RWPE1 (cell line): ENCODE measurements at places on chromosomes 5 and 9.

DNA sequence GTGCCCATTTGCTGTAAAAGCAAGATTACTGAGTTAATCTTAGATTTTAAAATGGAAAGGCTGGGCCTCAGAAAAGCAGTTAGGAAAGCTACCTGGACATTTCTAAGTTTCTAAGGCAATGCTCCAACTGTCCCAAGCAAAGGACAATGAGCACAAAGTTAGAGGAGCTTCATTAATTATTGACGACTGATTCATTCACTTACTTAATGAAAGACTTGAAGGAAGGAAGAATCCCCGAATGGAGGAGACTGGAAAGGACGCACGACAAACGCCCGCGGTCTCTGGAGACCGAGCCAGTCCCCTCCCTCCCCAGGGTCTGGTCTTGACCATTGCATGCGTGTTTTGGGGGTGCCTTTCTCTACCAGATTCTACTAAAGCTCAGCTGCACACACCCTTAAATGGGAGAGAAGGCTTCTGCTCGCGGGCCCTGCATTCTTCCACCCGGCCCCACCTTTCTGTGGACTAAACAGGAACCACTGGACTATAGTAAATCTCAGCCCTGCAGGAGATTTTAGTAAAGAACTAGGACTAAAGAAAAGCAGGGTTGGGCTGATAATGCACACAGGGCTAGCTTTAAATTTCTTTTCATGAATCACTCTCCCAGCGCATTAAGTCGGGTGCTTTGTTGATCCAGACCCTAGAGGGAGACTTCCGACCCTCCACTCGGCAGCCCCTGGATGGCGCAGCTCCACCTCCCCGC, 44.8 kb downstream of the CTSL start:
- DNase-seq = no peak

DNA sequence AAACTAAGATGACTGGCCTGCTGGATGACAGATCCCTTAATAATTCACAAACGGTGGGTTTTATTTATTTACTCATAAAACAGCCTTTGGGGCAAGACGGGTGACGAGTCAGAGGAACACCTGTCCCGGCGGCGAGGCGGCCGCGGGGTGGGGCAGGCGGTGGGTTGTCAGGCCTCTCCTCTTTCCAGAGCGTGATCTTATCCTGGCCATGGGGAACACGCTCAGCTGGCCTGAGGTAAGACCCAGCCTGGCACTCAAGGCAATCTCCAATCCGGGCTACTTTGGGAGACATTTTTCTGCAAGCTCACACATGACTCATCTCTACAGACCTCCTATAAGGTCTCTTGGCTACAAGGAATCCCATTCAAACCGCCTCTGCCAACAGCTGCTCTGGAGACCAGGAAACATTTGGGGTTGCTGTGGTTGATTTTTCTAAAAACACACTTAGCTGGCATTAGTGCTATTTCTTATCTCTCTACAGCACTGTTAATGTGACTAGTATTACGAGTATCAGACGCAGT, 6.3 kb downstream of the RAPGEF1 start:
- peak; percentile 94 for DNase-seq

- DNase-seq = no peak
These were observed 510.6 kb upstream of the MPDZ start for GRCh38 chr9:13790055-13790454.

DNA sequence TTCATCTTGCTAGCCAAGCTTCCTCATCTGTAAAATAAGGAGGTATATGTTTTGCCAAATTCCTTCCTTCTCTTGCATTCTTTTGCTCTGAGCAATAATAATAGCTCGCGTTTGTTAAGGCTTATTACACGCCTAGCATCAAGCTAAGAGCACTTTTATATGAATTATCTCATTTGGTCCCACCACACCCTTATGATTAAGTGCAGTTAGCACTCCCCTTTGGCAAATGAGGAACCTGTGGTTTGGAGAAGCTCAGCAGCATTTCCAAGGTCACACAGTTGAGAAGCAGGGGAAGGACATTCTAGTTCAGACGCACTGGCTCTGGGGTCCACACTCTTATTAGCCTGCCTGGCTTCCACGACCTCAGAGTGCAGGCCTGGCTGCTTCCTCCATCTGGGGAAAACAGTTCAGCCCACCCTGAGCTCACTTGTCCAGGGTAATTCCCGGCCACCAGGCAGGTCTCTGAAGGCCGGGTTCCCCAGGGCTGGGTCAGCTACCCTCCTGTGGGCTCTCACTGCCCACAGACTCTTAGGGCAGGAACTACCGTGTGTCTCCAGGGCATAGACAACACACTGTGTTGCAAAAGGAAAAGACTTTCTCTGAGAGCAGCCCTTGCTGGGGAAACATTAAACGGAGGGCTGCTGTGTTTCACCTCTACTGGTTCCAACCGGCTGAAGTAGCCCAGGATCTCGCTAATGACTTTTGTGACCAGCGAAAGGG, 9.9 kb upstream of the FBP1 start:
- peak; percentile 96 for DNase-seq

GRCh38 chr9:1460143-1460769, 410.1 kb downstream of the DMRT2 start:
- DNase-seq = peak; percentile 8

DNA sequence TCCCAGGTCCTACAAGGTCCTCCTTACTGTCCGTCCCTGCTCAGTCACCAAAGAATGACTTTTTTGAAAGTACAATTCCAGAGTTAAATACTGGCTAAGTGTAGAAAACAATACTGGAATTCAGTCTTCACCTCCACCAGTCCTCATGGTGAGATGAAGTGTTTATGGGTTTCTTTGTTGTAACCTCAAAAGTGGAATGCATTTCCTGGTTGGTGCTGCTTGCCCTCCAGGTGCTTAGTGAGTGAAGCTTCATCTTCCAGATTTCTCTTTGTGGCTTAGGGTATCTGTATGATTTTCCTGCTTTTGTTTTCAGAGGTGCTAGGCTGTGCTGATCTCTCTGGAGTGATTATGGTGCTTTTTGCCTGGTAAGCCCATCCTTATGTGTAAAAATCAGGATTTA, 49.4 kb upstream of the DHFR start:
- DNase-seq = no peak

- DNase-seq = no peak
These were observed 235.6 kb downstream of the RAB3C start for GRCh38 chr5:58818465-58818864.

DNA sequence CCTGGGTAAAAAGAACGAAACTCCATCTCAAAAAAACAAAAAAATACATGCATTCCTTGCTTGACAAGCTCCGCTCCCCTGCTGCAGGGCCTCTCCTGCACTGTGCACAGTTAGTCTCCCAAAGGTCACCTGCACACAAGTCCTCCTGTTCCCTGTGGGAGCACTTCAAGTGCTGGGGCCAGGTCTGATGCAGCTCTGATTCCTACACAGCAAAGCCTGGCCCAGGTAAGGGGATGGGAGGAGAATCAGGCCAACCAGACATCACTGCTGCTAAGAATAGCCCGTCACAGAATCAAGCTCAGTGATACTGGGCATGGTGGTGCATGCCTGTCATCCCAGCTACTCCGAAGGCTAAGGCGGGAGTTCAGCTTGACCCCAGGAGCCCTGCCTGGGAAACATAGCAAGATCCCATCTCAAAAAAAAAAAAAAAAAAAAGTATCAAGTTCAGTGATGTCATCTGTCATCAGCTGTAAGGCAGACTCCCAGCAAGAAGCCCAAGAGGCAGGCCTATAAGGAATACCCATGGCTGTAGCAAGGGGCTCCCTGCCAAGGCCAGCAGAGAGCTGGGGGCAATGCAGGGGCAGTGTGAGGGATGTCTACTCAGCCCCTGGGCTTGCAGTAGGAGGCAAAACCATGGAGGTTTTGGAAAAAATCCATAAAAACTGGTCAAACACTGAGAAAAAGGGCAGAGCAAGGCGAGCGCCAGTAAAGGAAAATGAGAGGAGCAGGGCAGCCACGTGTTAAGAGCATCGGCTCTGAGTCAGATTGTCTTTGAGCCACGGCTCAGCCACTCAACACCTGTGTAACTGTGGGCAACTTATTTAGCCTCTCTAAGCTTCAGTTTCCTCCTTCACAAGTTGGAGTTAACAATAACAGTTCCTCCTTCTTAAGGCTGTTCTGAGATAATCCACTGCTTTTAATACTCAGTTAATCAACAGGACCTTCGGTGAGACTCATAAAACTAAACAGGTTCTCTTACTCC, 3.2 kb downstream of the TPM2 start:
- DNase-seq = no peak

GRCh38 chr5:161342886-161343285, 203.6 kb downstream of the GABRB2 start:
- no peak for DNase-seq

DNA sequence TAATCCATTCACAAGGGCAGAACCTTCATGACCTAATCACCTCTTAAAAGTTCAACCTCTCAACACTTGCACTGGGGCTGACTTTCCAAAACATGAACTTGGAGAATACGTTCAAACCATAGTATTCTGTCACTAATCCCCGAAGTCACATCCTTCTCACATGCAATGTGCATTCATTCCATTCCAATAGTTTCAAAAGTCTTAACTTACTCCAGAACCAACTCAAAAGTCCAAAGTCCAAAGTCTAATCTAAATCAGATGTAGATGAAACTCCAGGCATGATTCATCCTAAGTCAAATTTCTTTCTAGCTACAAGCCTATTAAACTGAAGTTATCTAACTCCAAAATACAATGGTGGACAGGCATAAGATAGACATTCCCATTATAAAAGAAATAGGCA, 21.7 kb upstream of the ADAMTSL1 start:
- DNase-seq = no peak

DNA sequence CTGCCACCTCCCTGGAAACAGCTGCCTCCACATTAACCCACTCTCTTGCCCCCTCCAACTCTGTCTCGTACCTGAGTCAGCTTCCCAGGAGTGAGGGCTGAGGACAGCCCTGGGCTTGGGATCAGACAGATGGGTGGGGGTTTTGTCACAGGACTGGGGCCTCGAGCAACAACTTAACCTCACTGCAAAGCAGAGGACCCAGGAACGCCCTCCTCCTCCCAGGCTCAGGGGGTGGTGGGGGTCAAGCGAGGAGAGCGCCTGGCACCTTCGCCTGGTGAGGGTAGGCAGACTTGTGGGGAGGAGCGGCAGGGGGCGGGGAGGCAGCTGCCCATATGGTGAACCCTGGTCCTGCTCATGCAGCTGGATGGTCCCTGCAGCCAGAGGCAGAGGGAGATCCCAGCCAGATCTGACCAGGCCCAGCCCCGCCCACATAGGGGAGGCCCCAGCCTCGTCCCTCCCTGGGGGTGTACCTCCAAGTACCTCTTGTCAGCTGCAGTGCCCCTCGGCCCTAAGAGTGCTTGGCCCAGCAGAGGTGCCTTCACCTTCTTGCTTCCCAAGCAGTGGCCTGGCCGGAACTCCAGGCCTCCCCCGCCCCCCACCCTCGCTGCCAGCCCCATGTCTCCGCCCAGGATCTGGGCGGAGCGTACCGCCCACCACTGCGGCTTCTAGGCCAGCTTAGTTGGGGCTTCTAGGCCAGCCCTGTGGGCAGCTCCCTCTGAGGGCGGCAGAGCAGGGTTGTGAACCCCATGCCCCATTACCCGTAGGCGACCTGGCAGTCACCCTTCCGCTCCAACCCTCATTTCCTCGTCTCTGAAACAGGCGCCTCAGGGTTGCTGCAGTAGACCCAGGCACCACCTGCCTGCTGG, at the start of gene SARDH:
TSS of gene SARDH (minus strand) at position 579 of the 866 bp plus-strand sequence. CDS start 4,179 bp downstream, outside the sequence.
- DNase-seq = peak; percentile 65

GRCh38 chr9:111919875-111920274, 23.3 kb downstream of the UGCG start:
- no peak for DNase-seq

DNA sequence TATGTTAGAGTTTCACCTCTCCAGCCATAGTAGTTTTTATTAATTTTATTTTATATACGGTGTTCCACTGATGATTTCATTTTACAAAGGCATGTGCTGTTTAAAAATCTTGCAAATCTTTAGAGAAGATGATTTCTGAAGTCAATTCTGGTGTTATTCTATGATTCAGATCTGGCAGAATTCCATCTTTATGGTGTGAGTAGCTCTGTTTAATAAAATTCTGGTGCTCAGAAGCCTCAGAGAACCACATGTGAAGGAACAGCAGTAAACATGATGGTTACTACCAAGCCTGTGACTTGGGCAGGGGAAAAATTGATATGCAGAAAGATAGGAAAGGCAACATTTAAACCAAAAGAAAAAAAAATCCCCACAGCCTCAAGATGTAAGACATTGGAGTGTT, 299.7 kb downstream of the NPR3 start:
- no peak for DNase-seq

DNA sequence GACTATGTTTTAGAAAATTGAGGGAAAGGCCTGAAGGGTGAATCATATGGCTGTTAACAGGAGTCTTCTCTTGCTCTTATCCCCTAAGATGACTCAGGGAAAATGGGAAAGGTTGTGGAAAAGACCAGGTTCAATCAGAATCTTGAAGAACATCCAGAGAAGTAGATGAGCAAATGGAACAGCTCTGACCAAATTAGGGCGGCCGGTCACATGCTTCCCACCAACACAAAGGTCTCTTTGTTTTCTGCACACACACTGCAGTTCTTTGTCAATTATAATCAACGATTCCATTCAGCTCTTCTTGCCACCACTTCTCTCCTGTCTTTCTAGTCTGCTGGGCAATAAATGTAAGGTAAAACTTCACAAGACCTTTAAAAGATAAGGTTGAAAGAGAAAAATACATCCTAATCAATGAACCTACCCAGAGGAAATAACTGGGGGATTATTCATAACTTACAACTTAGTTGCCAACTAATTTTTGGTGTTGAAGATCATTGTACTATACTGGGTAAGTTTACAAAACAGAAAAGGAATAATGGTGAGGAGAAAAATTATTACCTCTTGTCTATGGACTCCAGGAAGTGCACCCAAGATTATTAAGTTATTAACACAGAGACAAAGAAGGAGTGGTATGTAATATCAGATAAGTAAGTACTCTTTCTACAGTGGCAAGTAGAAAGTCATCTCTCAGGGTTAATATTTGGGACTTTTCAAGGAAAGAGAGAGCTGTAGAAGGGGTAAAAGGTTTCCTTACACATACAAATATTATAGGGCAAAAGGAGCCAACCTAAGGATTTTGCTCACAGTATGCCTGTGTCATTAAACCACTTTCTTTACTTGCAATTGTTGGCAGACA, 441.9 kb upstream of the PIK3R1 start:
- peak; percentile 24 for DNase-seq

DNA sequence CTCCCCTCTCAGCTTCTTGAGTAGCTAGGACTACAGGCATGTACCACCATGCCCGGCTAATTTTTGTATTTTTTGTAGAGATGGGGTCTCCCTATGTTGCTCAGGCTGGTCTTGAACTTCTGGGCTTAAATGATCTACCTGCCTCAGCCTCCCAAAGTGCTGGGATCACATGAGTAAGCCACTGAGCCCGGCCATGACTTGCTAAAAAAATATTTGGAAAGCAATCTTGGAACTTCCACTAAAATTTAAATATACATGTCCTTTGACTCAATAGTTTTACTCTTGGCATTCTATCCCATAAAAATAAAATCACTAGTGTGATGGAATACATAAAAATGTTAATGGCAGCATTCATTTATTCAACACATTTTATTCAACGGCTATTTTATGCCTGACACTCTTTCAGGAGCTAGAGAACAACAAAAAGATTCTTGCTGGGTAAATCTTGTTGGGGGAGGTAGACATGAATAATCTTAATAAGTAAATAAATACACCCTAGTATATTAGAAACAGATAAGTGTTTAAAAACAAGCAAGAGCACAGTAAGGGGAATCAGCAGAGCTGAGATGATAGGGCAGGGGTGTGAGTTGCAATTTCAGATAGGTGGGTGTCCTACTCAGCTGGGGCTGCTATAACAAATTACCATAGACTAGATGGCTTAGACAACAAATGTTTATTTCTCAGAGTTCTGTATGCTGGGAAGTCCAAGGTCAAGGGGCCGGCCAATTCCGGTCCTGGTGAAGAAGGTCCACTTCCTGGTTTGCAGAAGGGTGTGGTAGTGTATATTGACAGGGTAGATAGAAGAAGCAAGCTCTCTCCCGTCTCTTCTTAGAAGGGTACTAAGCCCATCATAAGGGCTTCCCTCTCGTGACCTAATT, 50.7 kb downstream of the KCNV2 start:
- no peak for DNase-seq

- no peak for DNase-seq
These were observed 1.6 kb upstream of the MARCHF6 start for GRCh38 chr5:10351919-10352318.
